ENCODE measurements at places on chromosomes 1 and 21. TPM values are rescaled to one million over a fixed set of nuclear protein-coding genes. Genes with fewer than 3 reads are reported as not detected.

The GNAT2 gene
- total RNA-seq: not detected

The UBL4B gene
- not detected for total RNA-seq

The LIN9 gene
- 5.0 TPM for total RNA-seq

The SLC22A15 gene
- 1.2 TPM for total RNA-seq

The DLGAP3 gene
- 1.5 TPM for total RNA-seq

The JUN gene
- 19.0 TPM for total RNA-seq

The ARHGAP30 gene
- 226 TPM for total RNA-seq

The KRTAP6-2 gene
- total RNA-seq: not detected

The NPR1 gene
- not detected for total RNA-seq

The NEGR1 gene
- total RNA-seq: not detected

The SLC6A17 gene
- not detected for total RNA-seq

The MPL gene
- not detected for total RNA-seq

The C1orf94 gene
- total RNA-seq: not detected

The GPR37L1 gene
- not detected for total RNA-seq

The CASQ2 gene
- total RNA-seq: not detected

The PRELP gene
- not detected for total RNA-seq

The ARHGEF10L gene
- 0.78 TPM for total RNA-seq
